GDM1 (cell line): ENCODE measurements at places on chromosomes 2 and 18.

GRCh38 chr2:188534875-188535274, 243.2 kb downstream of the GULP1 start:
- DNase-seq, result no peak

DNA sequence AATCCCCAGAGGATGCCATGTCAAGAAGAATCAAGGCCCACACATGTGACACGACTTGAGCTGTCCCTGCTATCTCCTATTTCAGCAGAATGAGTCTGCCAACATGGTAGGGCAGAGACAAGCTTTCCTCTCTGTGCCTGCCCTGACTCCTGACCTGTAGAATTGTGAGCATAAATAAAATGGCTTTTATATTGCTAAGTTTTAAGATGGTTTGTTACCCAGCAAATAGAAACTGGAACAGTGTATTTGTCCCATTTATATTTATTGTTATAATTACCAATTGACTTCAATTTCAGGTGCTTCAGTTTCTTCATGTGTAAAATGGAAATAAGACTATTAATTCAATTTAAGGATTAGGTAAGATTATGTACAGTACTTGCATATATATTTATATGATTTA, 90.5 kb downstream of the ASB1 start:
- DNase-seq, result no peak

- no peak for DNase-seq
Measured at GRCh38 chr2:29834624-29835023, 86.8 kb downstream of the ALK start.

- no peak for DNase-seq
Measured at GRCh38 chr2:102892698-102893310, 131.0 kb downstream of the TMEM182 start.

GRCh38 chr18:55485666-55486065, 102.3 kb downstream of the TCF4 start:
- no peak for DNase-seq
